ENCODE measurements at places on chromosomes 16 and 17.

DNA sequence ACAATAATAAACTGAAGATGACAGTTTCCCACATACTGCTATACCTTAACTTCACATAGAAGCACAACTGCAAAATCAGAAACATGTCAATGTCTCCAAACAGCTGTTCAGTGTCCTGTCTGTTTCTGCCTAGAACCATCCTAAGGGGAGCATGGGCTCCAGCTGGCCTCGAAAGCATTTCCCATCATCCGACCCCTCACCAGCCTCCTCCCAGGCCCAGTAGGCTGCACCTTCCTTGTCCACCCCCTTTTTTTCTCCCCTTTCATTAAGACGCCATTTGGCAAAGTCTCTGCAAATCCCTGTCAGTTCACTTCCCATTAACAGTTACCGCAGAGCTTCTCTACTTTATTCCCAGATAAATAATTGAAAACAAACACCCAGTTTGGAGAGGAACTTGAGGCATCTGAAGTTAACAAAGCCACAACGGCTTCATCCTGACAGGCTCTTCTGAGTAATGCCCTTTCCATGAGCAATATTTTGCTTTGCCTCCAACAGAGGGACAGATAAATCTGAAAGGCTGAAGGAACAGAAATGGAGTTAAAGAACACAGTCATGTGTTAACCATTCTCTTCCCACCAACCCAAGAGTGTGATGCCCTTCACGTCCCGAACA is 65.3 kb downstream of the SLC39A11 start:
- no peak for DNase-seq

- no peak for DNase-seq
These were observed 56.7 kb upstream of the ERCC4 start for GRCh38 chr16:13863075-13863765.

GRCh38 chr17:7019839-7020519 is 2.9 kb upstream of the BCL6B start:
- no peak for DNase-seq

GRCh38 chr16:88512728-88513696 is 57.2 kb upstream of the ZC3H18 start:
- no peak for DNase-seq

DNA sequence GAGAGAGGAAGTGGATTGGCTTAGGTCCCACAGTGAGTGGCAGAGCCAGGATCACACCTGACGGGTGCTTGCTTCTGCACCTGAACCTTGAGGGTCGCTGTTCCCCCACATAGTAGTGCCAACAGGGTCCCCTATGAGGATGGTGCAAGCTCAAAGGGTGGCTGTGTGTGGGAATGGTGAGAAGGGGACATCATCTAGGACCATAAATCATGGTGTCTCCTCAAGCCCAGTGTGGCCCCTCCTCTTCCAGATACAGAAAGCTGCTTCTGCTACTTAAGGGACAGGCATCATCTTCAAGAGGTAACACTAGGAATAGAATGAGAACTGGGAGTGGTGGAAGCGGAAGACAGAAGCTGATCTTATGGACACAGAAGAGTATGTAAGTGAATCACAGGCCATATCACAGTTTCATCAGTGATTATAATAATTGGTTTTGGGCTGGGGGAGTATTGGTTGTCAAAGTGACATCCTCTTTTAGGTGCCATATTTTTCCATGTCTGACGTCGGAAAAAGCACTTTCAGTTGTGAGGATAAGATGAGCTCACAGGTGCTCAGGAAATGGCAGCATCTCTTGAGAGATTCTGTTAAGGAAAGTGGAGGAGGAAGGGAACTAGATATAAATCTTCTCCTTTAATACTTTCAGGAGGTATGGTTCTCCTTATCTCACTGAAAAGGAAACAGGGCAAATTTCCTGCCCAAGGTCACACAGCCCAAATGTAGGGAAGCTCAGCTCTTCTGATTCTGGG is 83.2 kb upstream of the HNF1B start:
- DNase-seq: no peak

DNA sequence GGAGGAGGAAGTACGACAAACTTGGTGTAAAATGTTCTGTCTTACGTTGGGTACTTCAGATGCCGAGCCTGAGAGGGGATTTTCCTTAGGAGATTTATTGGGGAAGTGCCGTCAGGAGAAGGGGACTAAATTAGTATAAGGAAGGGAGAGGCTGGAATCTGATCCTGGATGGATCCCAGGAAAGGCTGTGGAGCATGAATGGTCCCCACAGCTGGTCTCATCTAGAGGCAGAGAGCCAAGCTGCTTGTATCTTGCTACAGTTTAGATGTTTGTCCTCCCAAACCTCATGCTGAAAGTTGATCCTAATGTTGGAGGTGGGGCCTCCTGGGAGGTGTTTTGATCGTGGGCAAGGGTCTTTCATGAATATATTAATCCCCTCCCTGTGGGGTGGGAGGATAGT is 798.4 kb upstream of the EEF2KMT start:
- no peak for DNase-seq

GRCh38 chr17:17050346-17051345 is 8.4 kb downstream of the MPRIP start:
- DNase-seq: no peak

DNA sequence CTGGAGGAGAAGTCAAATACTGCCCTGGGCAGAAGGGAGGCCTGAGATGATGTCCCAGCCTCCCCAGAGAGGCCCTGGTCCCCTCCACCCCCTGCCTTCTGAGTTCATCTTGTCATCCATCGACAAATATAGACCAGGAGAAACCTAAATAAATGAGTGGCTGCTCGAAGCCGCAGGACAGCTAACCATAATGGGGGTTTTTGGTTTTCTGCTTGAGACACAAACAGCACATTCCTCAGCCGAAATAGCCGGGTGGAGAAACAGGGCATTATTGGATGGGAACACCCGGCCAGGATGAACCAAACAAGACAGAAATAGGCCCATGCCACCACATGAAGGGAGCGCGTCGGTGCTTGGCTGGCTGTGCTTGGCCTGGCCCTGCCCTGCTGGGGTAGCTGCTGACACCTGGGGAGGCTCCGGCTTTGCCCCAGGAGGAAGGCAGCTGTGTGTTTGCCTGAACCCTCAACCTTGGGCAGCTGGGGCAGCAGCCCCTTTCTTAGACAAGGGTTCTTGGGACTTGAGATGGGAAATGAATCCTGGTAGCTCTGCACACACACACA is 188.1 kb downstream of the IRX5 start:
- DNase-seq: no peak

GRCh38 chr16:8644211-8645140 is 23.0 kb downstream of the METTL22 start:
- peak; percentile 6 for DNase-seq

- DNase-seq: no peak
These were observed 39.8 kb downstream of the C17orf67 start for GRCh38 chr17:56793957-56794356.

- DNase-seq: peak; percentile 17
These were observed 14.2 kb downstream of the LYRM9 start for GRCh38 chr17:27878776-27879562.

DNA sequence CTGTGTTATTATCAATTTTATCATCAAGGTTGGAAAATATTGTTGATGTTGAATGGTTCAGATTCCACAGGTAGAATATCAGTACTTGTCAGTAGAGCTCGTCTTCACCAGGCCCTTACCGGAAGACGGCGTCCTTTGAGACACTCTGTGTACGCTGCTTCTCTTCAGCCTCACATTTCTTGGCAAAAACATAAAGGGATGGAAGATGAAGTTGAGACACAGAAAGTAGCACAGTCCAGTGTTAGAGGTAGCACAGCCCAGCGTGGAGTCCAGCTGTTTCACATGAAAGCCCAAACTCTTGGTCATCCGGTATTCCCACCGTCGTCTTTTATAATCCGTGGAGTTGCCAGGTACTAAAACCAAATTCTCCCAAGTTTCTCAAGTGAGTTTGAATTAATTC is 30.4 kb downstream of the ATP2C2 start:
- no peak for DNase-seq

- DNase-seq: no peak
These were observed 1595.0 kb upstream of the GOT2 start for GRCh38 chr16:60329108-60329507.

GRCh38 chr17:45302649-45303173 is 14.1 kb downstream of the MAP3K14 start:
- DNase-seq: no peak

- DNase-seq: no peak
These were observed 237.6 kb downstream of the SOX9 start for GRCh38 chr17:72358465-72358864.

DNA sequence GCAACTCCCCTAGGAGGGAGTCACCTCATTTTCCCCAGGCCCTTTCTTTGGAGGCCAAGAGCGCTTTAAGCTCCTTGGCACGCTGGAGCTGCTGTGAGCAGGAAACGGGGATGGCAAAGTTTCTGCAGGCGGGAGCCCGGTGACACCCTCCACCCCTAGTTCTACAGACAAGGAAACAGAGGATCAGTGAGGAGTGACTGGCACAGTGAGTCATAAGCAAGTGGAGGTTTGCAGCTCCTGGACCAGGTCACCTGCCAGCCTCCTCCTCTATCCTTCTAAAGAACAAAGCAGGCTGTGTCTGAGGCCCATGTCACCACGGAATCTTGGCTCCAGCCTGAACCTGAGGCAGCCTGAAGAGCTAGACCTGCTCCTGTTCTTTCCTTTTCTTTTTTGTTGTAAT is 141.9 kb downstream of the TMEM132E start:
- no peak for DNase-seq

- DNase-seq: peak; percentile 87
These were observed 216.7 kb downstream of the RPTOR start for GRCh38 chr17:80761110-80761871.

GRCh38 chr16:65120461-65120830 is 1.4 kb downstream of the CDH11 start:
- DNase-seq: no peak

DNA sequence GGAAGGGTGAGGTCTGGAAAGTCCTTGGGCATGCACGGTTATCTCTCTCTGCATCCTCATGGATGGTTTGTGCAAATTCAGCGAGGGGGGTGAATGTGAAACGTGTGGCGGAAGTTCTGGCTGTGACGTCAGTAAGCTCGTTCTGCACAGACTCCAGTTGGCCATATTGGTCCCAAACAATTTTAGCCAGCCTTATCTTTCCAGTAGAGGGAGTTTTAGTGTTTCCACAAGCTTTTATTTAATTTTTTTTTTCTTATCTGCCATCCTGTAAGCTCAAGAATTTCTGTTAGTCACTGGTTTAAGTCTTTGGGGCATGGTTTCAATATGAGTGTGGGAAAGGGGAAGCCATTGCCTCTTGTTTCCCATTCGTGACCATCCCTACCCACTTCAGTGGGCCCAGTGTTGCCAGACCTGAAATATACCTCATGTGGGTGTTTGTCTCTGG is 39.0 kb downstream of the HLF start:
- no peak for DNase-seq

DNA sequence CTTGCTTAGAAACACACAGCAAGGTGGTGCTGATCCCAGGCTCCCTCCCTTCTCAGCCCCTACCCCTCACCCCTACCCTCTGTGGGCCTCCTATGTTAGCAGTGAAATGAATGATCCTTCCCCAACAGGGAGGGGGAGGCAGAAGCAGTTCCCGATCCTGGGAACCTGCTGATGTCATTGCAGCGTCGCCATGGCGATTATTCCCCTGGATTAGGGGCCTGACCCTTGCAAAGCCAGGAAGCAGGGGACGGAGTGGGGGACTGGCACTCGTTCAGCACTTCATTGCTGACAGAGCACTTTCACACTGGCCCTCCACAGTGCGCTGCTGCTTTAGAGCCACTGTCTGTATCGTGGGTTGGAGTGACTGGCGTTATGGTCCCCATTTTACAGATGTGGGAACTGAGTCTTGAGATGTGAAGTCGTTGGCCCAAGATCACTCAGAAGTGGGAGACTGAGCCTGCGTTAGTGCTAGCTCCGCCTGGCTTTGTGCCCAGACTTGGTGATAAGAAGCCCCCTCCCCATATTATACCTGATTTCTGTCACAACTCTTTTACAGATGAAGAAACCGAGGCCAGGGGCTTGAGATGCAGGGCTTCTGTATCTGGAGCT is 26.6 kb downstream of the LASP1 start:
- no peak for DNase-seq

DNA sequence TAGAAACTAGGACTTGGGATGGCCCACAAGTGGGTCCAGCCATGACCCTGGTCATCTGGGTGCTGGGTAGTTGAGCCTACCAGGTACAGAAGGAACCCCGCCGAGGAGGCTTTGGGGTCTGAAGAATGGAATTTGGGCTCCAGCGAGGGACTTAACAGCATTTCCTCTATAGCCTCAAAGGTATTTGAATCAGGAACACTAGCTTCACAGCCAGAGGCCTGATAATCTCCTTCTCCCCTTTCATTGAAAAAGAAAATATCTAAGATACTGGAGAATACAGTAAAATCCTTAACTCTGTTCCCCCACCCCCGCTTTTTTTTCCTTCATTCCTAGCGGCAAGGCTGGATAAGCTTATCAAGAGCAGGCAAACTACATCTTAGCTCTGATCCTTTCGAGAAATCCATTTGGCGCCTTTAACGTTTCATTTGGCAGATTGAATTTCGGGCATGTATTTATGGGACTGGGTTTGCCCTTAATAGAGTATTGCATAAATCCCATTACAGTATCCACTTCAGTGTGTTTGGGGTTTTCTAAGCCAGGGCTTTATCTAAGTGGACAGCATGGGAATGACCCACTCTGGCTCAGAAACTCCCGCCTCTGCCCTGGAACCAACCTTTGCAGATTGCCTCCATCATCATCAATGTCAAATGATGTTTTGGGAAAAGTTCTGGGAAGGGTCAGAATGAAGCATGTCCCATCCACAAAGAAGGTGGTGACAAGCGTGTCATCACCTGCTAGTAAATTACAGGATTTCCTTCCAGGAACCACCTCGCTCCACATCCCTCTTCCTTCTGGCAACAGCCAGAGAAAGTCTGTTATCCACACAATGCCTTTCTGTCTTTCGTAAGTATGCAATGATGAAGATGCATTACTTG is 36.9 kb downstream of the XYLT1 start:
- no peak for DNase-seq

- DNase-seq: no peak
These were observed 5.6 kb upstream of the CCL2 start for GRCh38 chr17:34249478-34249877.

- no peak for DNase-seq
These were observed 20.4 kb upstream of the ADAM11 start for GRCh38 chr17:44738214-44738906.

DNA sequence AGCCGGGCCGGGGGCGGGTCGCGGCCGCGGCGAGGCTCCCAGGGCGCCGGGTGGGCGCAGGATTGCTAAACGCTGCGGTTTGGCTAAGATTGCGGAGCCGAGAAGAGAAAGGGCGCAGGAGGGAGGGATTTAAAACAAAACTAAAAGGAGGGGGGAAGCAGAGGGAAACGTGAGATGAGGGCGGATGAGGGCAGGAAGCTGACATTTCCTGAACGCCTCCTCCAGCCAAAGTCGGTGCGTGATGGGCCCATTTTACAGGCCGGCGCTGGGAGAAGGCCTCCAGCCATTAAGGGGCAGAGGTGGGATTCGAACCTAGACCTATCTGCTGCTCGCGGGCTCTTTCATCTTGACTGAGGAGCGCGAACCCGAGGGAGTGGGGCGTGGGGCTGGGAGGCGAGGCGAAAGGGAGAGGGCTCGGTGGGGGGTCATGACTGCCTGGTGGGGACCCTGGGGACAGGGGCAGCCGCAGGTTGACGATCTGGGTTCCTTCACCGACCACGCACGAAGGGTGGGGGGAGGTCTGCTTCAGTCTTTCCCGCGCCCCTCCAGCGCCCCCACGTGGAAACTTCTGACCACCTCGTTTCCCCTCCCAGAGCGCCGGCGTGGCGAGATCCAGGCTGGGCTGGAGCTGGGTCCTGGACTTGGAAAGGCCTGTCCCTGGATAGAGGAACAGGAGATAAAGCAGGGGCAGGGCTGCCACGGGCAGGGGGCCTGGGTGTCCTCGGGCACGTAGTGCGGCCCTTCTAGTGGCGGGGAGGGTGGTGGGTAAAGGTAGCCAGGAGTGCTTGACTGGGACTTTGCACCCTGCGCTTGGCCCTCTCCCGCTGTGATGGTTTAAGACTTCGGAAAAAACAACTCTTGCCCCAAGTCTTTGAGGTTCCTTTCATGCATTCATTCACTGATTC is 3.8 kb upstream of the TAC4 start:
- DNase-seq: peak; percentile 79

Measured in CD4-positive, alpha-beta memory T cell (primary cell).